ENCODE measurements at places on chromosomes 16 and 17.

- no peak for DNase-seq
Observed at GRCh38 chr16:55222486-55222885, 101.5 kb upstream of the IRX6 start.

GRCh38 chr17:29707212-29707571, 84.5 kb upstream of the CORO6 start:
- DNase-seq: no peak

- no peak for DNase-seq
Observed at GRCh38 chr16:84454611-84455010, 49.8 kb downstream of the MEAK7 start.

DNA sequence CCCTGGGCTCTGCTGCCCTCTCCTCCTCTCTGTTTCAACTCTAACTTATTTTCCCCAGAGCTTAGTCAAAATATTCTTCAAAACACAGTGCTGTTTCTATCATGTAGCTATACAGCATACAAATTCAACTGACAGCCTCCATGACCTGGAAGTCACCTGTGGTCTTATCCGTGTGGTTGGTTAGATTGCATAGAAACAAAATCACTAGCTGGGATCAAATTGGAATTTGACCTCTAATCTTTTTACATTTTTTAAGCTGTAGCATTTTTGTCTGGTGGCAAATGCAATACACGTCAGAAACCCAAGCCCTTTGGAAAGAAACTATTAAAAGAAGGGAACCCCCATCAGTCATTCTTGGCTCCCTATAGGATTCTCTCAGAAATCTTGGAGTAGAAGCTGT, 57.3 kb downstream of the ABCC12 start:
- no peak for DNase-seq

DNA sequence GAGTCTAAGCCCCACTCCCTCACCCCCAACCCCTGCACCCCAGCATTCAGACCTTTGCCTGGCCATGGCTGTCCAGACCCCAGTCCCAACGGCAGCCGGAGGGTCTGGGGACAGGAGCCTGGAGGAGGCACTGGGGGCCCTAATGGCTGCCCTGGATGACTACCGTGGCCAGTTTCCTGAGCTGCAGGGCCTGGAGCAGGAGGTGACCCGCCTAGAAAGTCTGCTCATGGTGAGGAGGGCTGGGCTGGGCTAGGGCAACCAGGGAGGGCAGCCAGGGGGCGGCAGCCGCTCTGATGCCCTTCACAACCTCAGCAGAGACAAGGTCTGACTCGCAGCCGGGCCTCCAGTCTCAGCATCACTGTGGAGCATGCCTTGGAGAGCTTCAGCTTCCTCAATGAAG, 14.4 kb downstream of the RIPOR1 start:
- no peak for DNase-seq

DNA sequence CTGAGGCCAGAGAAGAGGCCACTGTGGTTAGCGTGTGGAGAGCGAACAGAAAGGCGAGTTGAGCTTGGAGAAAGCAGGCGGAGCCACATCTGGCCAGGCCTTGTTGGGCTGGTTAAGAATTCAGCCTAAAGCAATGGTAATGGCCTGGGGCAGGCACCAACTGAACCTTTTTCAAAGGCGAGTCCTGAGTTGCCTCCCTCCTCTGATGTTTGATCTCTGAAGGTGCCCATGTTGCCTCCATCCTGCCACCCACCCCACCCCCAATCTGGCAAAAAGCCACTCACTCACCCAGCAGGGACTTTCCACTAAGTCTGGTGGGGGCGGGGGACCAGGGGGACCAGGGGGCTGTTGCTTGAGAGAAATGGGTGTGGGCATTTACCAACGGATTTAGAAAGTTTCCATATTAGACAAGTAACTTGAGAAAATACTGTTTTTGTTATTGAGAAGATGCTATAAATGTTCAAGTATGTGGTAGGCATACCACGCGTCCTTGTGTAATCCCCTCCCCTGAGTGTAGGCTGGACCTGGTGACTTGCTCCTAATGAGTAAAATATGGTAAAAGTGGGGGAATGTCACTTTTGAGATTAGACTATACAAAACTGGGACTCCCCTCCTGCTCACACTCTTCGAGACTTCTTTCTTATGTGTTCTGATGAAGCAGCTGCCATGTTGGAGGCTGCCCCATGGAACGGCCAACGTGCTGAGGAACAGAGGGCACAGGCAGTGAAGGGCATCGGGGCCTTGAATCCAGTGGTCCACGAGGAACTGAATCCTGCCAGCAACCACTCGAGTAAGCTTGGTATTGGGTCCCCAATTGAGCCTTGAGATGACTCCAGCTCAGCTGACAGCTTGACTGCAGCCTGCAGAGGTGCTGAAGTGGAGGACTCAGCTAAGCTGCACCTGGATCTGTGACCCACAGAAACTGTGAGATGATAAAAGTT, 29.9 kb upstream of the TNS4 start:
- DNase-seq: no peak

GRCh38 chr17:17298108-17298507, 5.1 kb upstream of the NT5M start:
- DNase-seq: no peak

All from ascending aorta (tissue), 2 donors.